ENCODE measurements at places on chromosomes 13 and 19. TPM values are rescaled to one million over a fixed set of nuclear protein-coding genes. Genes with fewer than 3 reads are reported as not detected.
A peak's percentile ranks its signal among the peaks of the same experiment; 100 is the strongest.

The HRC gene
- total RNA-seq = 1.4 TPM

DNA sequence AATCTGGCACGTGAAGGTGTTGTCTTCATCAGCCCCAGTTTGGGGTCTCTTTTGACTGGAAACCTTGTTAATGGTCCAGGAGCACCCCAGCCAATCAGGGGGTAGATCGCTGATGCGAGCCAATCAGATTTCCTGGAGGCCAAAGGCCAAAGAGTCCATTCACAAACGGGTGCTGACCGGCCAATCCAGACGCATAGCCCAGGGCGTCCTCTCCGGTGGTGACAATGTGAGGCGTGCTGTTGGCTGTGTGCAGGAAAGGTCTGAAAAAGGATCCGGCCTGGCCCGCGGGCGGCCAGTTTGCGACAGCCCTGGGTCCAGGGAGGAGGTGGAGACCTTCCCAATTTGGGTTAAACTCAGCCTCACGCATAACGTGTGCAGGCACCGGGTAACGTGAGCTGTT is 3.1 kb downstream of the MAST3 start:
- H3K4me1 ChIP-seq = peaks cover 11% of the 10 kb centered on the region
- peaks cover 16% of the 10 kb centered on the region for H3K27me3 ChIP-seq
- H3K4me3 ChIP-seq = peak overlapping the region; percentile 21
- peak; percentile 93 for DNase-seq

DNA sequence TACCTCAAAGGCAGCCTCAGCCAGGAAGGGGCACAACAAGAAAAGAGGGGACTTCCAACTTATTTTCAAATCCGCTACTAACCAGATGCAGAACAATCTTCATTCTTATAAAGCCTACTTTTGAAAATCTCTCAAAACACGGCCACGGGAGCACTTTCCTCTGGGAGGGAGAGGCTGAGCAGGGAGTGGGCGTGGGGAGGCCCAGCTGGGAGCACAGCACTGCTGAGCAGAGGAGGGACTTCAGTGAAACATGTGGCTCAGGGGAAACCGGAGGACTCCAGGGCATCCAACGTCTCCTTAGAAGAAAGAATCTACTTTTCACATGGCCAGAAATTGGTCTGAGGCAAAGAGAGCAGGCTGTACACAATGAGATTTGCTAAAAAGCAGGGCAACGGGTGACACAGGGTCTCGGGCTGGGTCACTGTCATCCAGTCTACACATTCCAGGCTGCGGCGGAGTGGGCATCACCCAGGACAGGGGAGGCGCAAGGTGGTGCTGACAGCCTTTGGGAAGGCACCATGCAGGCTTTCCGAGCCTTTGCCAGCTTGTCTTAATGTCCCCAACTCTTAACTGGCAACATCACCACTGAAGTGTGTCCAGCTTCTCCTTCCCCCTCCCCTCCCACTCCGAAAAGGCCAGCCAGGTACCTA is 117.1 kb downstream of the STK24 start:
- no peak overlapping the region for H3K4me3 ChIP-seq
- no peaks in the 10 kb centered on the region for H3K4me1 ChIP-seq
- H3K36me3 ChIP-seq = peaks cover 3% of the 10 kb centered on the region

- no peak overlapping the region for H3K4me3 ChIP-seq
- no peaks in the 10 kb centered on the region for H3K27me3 ChIP-seq
- H3K36me3 ChIP-seq = no peaks in the 10 kb centered on the region
- H3K4me1 ChIP-seq = no peaks in the 10 kb centered on the region
Measured at GRCh38 chr19:39045506-39045905, 13.2 kb upstream of the FBXO27 start.

The ADGRE1 gene
- total RNA-seq = not detected

DNA sequence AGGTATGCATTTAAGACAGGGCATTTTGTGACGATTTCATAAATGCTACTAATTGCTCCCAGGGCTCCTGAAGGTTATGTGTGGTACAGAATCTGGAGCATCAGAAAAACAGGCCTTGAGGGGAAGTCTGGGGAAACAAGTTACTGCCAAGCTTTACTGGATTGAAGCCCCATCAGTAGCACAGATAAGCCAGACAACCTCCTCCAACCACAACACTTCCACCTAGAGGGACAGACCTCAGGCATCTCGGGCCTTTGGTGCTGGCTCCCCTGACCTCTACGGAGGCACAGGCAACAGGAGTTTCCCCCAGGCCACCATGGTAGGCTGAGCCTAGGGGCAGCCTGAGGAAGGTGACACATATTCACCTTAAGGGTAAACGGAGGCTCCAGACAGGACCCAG is 54.1 kb downstream of the ABCC4 start:
- no peaks in the 10 kb centered on the region for H3K4me1 ChIP-seq
- DNase-seq = no peak
- H3K36me3 ChIP-seq = no peaks in the 10 kb centered on the region
- H3K27ac ChIP-seq = no peak overlapping the region

DNA sequence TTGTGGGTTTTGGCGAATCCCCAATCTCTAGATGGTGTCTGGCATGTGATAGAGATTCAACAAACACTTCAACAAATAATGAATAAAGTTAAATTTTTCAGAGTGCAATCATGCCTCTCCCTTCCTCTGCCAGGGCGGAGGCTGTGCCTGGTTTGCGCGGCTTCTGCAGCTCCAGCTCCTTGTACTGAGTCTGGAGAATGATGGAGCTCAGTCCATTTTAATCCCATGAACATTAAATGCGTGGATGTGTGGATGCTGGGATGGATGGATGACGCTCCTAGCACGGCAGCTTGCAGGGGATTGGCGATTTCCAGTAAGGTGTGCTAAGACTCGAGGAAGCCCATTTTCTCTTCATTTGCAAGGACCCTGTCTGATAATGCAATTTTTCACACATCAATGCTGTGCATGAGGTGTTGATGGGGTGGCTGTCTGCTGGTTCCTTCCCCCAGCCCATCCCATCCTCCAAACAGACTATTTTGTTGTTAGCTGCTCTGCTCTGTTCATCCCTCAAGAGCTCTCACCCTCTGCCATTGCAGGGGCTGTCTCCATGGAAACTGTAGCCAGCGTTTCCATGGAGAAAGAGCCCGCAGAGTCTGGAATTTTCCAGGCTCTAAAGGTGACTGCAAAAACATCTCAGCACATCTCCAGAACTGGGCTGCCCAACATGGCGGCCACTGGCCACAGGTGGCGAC is 92.6 kb upstream of the PEG3 start:
- no peak overlapping the region for H3K4me3 ChIP-seq
- no peak for DNase-seq
- no peak overlapping the region for H3K27ac ChIP-seq
- H3K36me3 ChIP-seq = peaks cover 1% of the 10 kb centered on the region
- H3K4me1 ChIP-seq = no peaks in the 10 kb centered on the region
- H3K27me3 ChIP-seq = no peaks in the 10 kb centered on the region

- no peaks in the 10 kb centered on the region for H3K27me3 ChIP-seq
- no peak for DNase-seq
- H3K36me3 ChIP-seq = no peaks in the 10 kb centered on the region
- H3K27ac ChIP-seq = no peak overlapping the region
- H3K4me1 ChIP-seq = no peaks in the 10 kb centered on the region
Measured at GRCh38 chr13:109712124-109712722, 74.2 kb downstream of the IRS2 start.

- H3K4me1 ChIP-seq = peaks cover 32% of the 10 kb centered on the region
- H3K27ac ChIP-seq = no peak overlapping the region
- H3K27me3 ChIP-seq = no peaks in the 10 kb centered on the region
- peak; percentile 19 for DNase-seq
- H3K36me3 ChIP-seq = no peaks in the 10 kb centered on the region
Measured at GRCh38 chr13:45674908-45675307, 27.2 kb upstream of the CBY2 start.

The MBD3 gene
- 118 TPM for total RNA-seq

Measured in GM23338 (cell line).